ENCODE measurements at places on chromosomes 5 and 9. TPM values are rescaled to one million over a fixed set of nuclear protein-coding genes. Genes with fewer than 3 reads are reported as not detected.

Gene SLC36A3
- total RNA-seq, result not detected

Gene SIT1
- total RNA-seq, result not detected

Gene GADD45G
- total RNA-seq, result 5.4 TPM

Gene PIP5K1B
- total RNA-seq, result 10.3 TPM

- H3K4me1 ChIP-seq, result 0 out of 2 replicates have a peak, but pooled peaks cover 9% of the 10 kb centered on the region
- H3K36me3 ChIP-seq, result no peaks in the 10 kb centered on the region
- no peak overlapping the region for H3K27ac ChIP-seq
- no peak for DNase-seq
- H3K27me3 ChIP-seq, result no peaks in the 10 kb centered on the region
- no peak overlapping the region for H3K4me3 ChIP-seq
Observed at GRCh38 chr9:83218411-83219090, 155.6 kb upstream of the RASEF start.

GRCh38 chr5:119478781-119479180 lies 26.5 kb downstream of the HSD17B4 start:
- H3K4me3 ChIP-seq, result no peak overlapping the region
- no peak overlapping the region for H3K27ac ChIP-seq
- DNase-seq, result no peak
- H3K36me3 ChIP-seq, result peaks cover 3% of the 10 kb centered on the region

GRCh38 chr5:146365618-146366017 lies 27.0 kb downstream of the POU4F3 start:
- no peaks in the 10 kb centered on the region for H3K27me3 ChIP-seq
- H3K36me3 ChIP-seq, result no peaks in the 10 kb centered on the region
- no peak for DNase-seq
- H3K27ac ChIP-seq, result no peak overlapping the region
- no peaks in the 10 kb centered on the region for H3K4me1 ChIP-seq

GRCh38 chr5:155004138-155004744 lies 9.3 kb upstream of the KIF4B start:
- H3K4me3 ChIP-seq, result no peak overlapping the region
- DNase-seq, result peak; percentile 39
- H3K4me1 ChIP-seq, result no peaks in the 10 kb centered on the region
- H3K27me3 ChIP-seq, result no peaks in the 10 kb centered on the region
- no peaks in the 10 kb centered on the region for H3K36me3 ChIP-seq

DNA sequence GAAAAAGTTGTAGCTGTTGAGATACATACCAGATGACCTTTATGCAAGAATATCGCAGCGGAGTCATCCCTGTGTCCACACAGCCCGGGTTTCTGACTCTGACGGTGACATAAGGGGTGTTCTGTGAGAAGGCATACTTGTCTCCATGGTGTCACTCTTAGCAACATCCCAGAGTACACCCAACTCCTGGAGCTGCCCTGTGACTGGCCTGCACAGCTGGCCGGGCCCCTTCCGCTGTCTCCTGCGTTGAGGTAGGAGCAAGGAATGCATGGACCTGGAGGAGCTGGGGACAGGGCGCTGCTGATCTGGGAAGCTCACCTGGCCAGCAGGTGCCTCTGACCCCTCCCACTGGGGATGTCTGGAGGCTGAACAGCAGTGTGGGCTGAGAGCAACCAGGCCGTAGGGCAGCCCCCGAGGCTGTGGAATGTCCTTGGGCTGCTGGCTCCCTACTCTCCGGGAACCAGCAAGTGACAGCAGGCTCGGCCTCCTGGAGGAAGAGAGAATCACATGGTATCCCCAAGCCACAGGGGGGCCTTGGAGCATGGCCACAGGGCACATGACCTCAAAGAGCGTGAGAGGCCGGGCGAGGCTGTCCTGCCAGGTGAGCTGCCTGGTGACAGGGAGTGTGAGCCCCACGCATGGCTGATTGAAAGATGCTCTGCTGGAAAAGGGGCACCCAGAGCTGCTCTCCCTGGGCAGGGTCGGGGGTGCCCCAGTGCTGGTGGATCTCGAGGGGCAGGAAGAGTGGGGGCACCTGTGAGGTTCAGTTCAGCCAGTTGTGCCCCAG lies 113.4 kb downstream of the MRPL36 start:
- no peaks in the 10 kb centered on the region for H3K36me3 ChIP-seq
- H3K4me3 ChIP-seq, result no peak overlapping the region
- no peak overlapping the region for H3K27ac ChIP-seq
- H3K27me3 ChIP-seq, result no peaks in the 10 kb centered on the region

- no peaks in the 10 kb centered on the region for H3K36me3 ChIP-seq
- no peaks in the 10 kb centered on the region for H3K4me1 ChIP-seq
- H3K27me3 ChIP-seq, result no peaks in the 10 kb centered on the region
- no peak overlapping the region for H3K27ac ChIP-seq
- no peak overlapping the region for H3K4me3 ChIP-seq
Observed at GRCh38 chr9:13616491-13617035, 337.1 kb upstream of the MPDZ start.

DNA sequence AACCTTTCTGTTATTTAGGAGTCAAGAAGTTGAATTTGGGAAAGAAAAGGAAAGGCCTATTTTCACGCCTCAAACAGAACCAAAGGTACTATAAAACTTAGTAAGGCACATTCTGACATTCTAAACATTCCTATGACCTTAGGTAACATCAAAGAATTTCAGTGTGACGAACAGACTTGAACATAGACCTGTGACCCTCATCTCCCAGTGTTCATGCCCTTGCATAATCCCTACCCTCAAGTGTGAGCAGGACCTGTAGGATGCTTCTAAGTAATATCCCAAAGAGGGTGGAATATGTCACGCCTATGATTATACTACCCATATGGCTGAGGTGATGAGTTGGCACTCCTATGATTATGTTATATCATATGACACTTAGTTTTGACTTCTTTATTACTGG lies 540.9 kb downstream of the KIF4B start:
- no peak overlapping the region for H3K4me3 ChIP-seq
- DNase-seq, result no peak
- H3K27me3 ChIP-seq, result no peaks in the 10 kb centered on the region
- H3K27ac ChIP-seq, result no peak overlapping the region
- H3K36me3 ChIP-seq, result no peaks in the 10 kb centered on the region
- H3K4me1 ChIP-seq, result no peaks in the 10 kb centered on the region

GRCh38 chr5:108420158-108420557 lies 38.3 kb upstream of the FBXL17 start:
- H3K36me3 ChIP-seq, result no peaks in the 10 kb centered on the region
- DNase-seq, result no peak
- no peak overlapping the region for H3K4me3 ChIP-seq
- no peaks in the 10 kb centered on the region for H3K27me3 ChIP-seq

DNA sequence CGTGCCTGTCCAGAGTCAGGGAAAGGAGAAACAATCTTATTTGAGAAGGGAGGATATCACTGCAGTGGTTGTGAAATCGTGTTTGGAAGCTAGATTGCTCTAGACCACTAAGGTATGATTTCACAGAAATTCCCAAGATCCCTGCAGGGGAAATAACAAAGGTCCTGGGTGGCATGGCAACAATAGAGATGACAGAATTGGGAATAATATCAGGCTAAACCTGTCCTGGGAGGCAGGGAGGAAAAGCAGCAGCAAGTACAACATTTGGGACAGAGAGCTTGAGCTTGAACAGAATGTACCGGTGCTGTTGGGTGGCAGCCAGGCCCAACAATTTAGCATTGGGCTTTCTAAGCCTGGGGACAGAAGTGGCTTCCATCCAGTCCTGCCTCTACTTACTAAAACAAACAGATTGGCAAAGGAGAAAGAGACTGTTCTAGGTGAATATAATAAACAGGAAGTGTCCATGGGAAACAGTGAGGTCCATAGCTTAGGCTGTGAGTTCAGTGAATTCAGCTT lies 17.0 kb upstream of the ARHGAP26 start:
- DNase-seq, result no peak
- no peaks in the 10 kb centered on the region for H3K36me3 ChIP-seq
- H3K4me1 ChIP-seq, result no peaks in the 10 kb centered on the region
- H3K27me3 ChIP-seq, result no peaks in the 10 kb centered on the region

DNA sequence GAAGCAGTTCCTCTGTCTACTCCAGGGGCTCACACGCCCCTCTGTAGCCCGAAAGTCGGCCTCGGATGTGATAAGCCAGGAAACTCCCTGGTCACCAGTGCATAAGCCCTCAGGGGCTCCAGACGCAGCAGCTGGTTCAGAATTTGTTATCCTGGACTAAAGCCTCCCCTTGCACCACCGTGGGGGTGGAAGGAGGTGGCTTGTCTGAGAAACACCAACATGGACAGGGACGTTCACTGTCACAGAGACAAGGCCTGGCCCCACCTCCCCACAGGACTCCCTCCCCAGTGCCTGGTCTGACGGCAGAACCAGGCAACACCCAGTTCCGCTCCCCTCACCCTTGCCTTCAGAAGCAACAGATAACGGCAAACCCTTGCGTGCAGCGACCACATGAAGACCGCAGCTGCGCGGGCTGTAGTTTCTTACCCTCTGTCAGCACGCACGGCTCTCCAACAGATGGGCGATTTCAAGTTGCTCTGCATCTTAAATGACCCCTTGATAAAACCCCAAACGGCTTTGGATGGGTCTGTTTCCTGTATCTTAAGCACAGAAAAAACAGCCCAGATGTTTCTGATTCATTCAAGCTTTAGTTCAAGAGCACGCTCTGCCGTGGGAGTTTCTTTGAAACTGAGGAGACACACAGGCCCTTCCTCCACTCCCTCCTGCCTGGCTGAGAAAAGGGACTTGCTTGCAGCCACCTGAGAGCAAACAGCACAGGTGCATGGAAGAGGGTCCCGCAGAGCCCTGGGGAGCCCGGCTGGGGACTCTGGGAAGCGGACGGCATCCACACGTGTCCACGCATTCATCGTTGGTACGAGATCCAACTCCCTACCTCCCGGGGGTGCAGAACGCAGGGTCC lies 44.7 kb upstream of the NKD2 start:
- H3K27me3 ChIP-seq, result no peaks in the 10 kb centered on the region
- H3K4me1 ChIP-seq, result no peaks in the 10 kb centered on the region
- H3K36me3 ChIP-seq, result no peaks in the 10 kb centered on the region
- DNase-seq, result no peak
- no peak overlapping the region for H3K4me3 ChIP-seq
- no peak overlapping the region for H3K27ac ChIP-seq

GRCh38 chr5:92909602-92909962 lies 671.4 kb downstream of the NR2F1-AS1 start:
- DNase-seq, result no peak
- no peaks in the 10 kb centered on the region for H3K27me3 ChIP-seq
- H3K4me1 ChIP-seq, result 0 out of 2 replicates have a peak, but pooled peaks cover 4% of the 10 kb centered on the region
- no peak overlapping the region for H3K4me3 ChIP-seq
- no peaks in the 10 kb centered on the region for H3K36me3 ChIP-seq

- no peak overlapping the region for H3K4me3 ChIP-seq
- 0 out of 2 replicates have a peak, but pooled peaks cover 3% of the 10 kb centered on the region for H3K4me1 ChIP-seq
- H3K36me3 ChIP-seq, result no peaks in the 10 kb centered on the region
- no peak for DNase-seq
- H3K27me3 ChIP-seq, result no peaks in the 10 kb centered on the region
Observed at GRCh38 chr5:129899454-129899853, 4.8 kb upstream of the CHSY3 start.
